ENCODE measurements at places on chromosomes 11 and 22. TPM values are rescaled to one million over a fixed set of nuclear protein-coding genes. Genes with fewer than 3 reads are reported as not detected.

The DDIAS gene
- 18.0 TPM for total RNA-seq

The EMID1 gene
- not detected for total RNA-seq

DNA sequence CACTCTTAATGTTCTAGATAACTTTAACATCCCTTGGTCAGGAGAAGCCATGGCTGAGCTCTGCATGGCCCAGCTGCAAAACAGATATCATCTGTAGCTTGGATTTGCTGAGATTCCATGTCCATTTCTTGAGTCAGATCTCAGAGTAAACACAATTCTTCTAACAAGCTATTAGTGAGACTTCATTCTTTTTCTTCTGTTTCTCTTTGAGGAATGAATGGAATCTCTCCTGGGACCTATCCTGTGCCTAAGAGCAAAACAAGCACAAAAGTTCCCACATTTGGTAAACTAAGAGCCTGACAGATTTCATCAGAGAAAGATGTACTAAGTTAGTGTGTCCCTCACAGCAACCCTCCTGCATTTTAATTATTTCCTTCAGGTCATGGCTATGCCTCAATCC, 142.8 kb downstream of the MAML2 start:
- peaks cover 29% of the 10 kb centered on the region for H3K36me3 ChIP-seq
- H3K27ac ChIP-seq = peak overlapping the region; percentile 93
- DNase-seq = no peak
- no peaks in the 10 kb centered on the region for H3K27me3 ChIP-seq
- H3K4me3 ChIP-seq = no peak overlapping the region

GRCh38 chr11:33722590-33723234, 13.5 kb downstream of the CD59 start:
- peaks cover 29% of the 10 kb centered on the region for H3K4me1 ChIP-seq
- H3K27me3 ChIP-seq = no peaks in the 10 kb centered on the region
- H3K4me3 ChIP-seq = no peak overlapping the region

The APOBEC3G gene
- 24.1 TPM for total RNA-seq

DNA sequence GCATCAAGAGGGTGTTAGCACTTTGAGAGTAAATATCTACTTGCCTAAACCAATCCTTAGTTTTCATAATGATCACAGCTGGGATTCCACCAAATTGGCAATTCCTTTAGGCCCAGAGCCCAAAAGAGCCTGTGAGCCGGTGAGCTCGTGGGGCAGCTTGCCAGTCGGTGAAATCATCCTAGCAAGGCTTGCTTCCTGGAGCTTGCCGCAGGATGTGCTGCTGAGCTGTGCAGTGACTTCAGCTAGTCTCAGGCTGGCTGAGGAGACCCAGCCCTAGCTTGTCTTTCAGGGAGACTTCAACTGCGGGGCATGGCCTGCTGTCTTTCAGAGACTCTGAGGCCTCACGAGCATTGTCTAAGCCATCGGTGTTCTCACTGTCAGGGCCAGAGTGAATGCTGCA, 73.6 kb upstream of the SUSD2 start:
- H3K4me1 ChIP-seq = peaks cover 32% of the 10 kb centered on the region
- H3K36me3 ChIP-seq = peaks cover 46% of the 10 kb centered on the region
- H3K27me3 ChIP-seq = no peaks in the 10 kb centered on the region
- DNase-seq = peak; percentile 30
- H3K4me3 ChIP-seq = no peak overlapping the region
- no peak overlapping the region for H3K27ac ChIP-seq

- no peaks in the 10 kb centered on the region for H3K4me1 ChIP-seq
- DNase-seq = no peak
- no peak overlapping the region for H3K4me3 ChIP-seq
- no peaks in the 10 kb centered on the region for H3K36me3 ChIP-seq
- H3K27me3 ChIP-seq = peaks cover 9% of the 10 kb centered on the region
Observed at GRCh38 chr11:113637636-113638035, 68.5 kb downstream of the TMPRSS5 start.

GRCh38 chr22:36838119-36839030, 21.5 kb upstream of the PVALB start:
- no peak overlapping the region for H3K4me3 ChIP-seq
- H3K27ac ChIP-seq = no peak overlapping the region
- no peaks in the 10 kb centered on the region for H3K36me3 ChIP-seq

DNA sequence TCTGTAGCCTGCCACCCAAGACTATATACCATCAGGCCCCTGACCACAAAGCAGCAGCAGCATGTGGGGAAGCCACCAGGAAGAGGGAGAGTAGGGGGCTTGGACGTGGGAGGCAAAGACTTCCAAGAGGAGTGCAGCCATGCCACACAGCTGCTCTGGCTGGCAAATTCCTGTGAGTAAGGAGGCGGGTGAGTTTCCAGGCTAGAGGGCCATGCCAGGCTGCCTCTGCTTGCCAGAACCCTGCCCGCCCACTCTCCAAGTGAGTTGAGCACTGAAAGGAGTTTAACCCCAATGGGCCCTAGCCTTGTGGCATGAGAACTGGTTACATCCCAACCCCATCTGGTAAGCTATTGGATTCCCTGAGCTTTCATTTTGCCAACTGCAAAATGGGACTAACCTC, 4.7 kb upstream of the DGAT2 start:
- no peaks in the 10 kb centered on the region for H3K36me3 ChIP-seq
- H3K4me3 ChIP-seq = no peak overlapping the region
- H3K27ac ChIP-seq = no peak overlapping the region
- H3K4me1 ChIP-seq = peaks cover 14% of the 10 kb centered on the region
- DNase-seq = no peak
- no peaks in the 10 kb centered on the region for H3K27me3 ChIP-seq

GRCh38 chr11:115159207-115159606, 345.0 kb downstream of the CADM1 start:
- no peaks in the 10 kb centered on the region for H3K36me3 ChIP-seq
- H3K27me3 ChIP-seq = peaks cover 6% of the 10 kb centered on the region
- DNase-seq = no peak
- H3K27ac ChIP-seq = no peak overlapping the region

DNA sequence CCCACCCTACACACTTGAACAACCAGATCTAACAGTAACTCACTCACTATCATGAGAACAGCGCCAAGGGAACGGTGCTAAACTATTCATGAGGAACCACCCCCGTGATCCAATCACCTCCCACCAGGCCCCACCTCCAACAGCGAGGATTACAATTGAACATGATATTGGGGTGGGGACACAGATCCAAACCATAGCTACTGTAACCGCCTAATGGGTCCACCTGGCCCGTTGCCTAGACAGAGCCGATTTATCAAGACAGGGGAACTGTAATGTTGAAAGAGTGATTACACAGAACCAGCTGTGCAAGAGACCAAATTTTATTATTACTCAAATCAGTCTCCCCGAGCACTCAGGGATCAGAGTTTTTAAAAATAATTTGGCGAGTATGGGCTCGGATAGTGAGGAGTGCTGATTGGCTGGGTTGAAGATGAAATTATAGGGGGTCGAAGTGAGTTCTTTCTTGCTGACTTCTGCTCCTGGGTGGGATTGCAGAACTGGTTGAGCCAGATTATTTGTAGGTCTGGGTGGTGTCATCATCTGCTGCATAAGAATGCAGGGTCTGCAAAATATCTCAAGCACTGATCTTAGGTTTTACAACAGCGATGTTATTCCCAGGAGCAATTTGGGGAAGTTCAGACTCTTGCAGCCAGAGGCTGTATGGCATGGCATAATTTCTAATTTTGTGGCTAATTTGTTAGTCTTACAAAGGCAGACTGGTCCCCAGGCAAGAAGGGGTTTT, 17.9 kb upstream of the ZC3H12C start:
- H3K4me1 ChIP-seq = no peaks in the 10 kb centered on the region
- H3K4me3 ChIP-seq = no peak overlapping the region
- H3K36me3 ChIP-seq = no peaks in the 10 kb centered on the region
- peaks cover 7% of the 10 kb centered on the region for H3K27me3 ChIP-seq

The IL17REL gene
- 0.12 TPM for total RNA-seq

DNA sequence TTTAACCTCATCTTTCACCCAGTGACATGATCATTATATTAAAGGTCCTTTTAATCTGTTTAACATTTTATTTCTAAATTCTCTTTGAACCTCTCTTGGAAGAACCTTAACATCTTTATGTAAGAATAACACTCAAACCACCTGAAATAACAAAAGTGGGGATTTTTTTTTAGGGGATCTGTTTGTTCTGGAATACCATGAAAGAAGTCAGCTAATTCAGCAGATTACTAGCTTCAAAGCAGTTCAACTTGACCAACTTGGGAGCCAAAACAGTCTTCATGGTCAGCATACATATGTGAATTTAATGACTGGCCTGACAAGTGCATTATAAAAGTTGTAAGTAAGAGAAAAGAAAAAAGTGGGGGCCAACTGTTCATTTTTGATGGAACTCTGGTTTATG, 52.3 kb downstream of the CCDC34 start:
- no peak overlapping the region for H3K4me3 ChIP-seq
- no peaks in the 10 kb centered on the region for H3K4me1 ChIP-seq
- no peaks in the 10 kb centered on the region for H3K36me3 ChIP-seq
- DNase-seq = no peak
- no peak overlapping the region for H3K27ac ChIP-seq
- H3K27me3 ChIP-seq = peaks cover 7% of the 10 kb centered on the region

DNA sequence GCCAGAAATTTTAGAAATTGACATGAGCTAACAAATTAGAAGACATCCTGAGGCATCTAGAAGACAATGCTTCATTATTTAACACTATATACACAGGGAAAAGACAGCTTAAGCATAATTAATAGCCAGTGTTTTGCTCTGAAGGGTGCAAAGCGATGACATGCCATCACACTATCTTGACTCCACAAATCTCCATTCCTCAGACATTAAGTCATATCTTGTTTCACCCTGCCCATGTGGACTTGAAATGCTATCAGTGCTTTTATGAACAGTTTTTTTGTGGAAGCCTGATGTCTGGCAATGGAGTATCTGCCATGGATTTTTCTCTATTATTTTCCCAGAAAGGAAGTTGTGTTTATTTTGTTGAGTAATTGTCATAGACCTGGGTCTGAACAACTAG, 2.3 kb downstream of the CARD18 start:
- no peak for DNase-seq
- H3K27ac ChIP-seq = no peak overlapping the region
- no peaks in the 10 kb centered on the region for H3K4me1 ChIP-seq
- no peak overlapping the region for H3K4me3 ChIP-seq
- no peaks in the 10 kb centered on the region for H3K27me3 ChIP-seq
- H3K36me3 ChIP-seq = no peaks in the 10 kb centered on the region

GRCh38 chr22:25941365-25941960, 199.5 kb downstream of the MYO18B start:
- H3K27ac ChIP-seq = no peak overlapping the region
- H3K27me3 ChIP-seq = peaks cover 5% of the 10 kb centered on the region
- no peaks in the 10 kb centered on the region for H3K4me1 ChIP-seq
- H3K36me3 ChIP-seq = no peaks in the 10 kb centered on the region

- no peaks in the 10 kb centered on the region for H3K4me1 ChIP-seq
- no peak for DNase-seq
- H3K36me3 ChIP-seq = no peaks in the 10 kb centered on the region
- H3K4me3 ChIP-seq = no peak overlapping the region
- no peak overlapping the region for H3K27ac ChIP-seq
- H3K27me3 ChIP-seq = no peaks in the 10 kb centered on the region
Observed at GRCh38 chr22:42763965-42764480, 43.4 kb upstream of the A4GALT start.

DNA sequence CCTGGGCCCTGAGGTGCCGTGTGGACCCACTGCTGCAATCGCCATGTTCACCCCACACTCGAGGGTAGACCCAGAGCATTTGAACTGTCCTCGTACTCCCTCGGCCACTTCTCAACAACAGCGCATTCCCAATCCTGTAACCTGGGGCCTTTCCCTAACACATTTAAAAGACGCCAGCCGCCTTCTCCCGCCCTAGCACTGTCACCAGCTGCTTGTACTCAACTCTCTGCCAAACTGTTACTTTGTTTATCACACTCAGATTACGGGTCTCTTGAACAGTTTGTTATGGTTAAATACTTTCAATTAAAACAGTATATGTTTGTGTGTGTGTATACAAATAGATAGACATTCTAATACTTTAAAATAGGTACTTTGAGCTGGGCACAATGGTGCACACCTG, 20.7 kb downstream of the CDKN1C start:
- H3K4me3 ChIP-seq = no peak overlapping the region
- no peak overlapping the region for H3K27ac ChIP-seq
- peaks cover 7% of the 10 kb centered on the region for H3K4me1 ChIP-seq
- H3K27me3 ChIP-seq = peaks cover 57% of the 10 kb centered on the region

Data from activated naive CD4-positive, alpha-beta T cell treated with anti-CD3 and anti-CD28 coated beads for 36 hours (primary cell).